ENCODE measurements at places on chromosomes 6 and 20.

- no peak for DNase-seq
Observed at GRCh38 chr6:44431118-44431725, 43.7 kb downstream of the CDC5L start.

- no peak for DNase-seq
Observed at GRCh38 chr6:15832841-15833240, 170.0 kb upstream of the DTNBP1 start.

- no peak for DNase-seq
Observed at GRCh38 chr6:41463062-41463930, 82.9 kb upstream of the FOXP4 start.

GRCh38 chr20:31746068-31746878 lies 7.2 kb downstream of the TPX2 start:
- DNase-seq, result no peak

DNA sequence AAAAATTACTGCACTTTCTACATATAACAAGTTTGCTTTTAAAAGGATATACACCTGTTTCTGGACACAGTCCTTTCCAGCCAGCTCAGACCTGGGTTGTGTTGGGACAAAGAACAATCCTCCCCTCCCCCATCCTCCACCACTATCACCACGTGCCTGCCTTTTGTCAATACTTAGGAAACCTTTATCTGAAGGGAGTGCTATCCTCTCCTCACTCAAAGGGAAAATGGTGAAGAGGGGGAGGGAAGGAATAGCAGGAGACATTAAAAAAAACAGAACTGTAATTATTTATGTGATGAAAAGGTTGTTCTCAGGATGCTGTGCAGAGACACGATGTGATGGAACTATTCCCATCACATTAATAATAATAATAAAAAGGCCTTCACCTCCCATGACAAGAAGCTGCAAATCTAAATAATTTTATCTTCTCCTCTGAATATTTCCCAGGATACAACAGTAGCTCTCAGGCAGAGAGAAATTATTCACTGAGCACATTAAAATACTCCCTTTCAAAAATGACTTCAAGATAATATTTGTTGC lies 105.5 kb downstream of the NRSN1 start:
- no peak for DNase-seq

All from activated CD8-positive, alpha-beta memory T cell treated with anti-CD3 and anti-CD28 coated beads, Interleukin-2, amount 50 U/mL, for 48 hours (primary cell).